WTC11 (cell line): ENCODE measurements at places on chromosomes 3 and 15. TPM values are rescaled to one million over a fixed set of nuclear protein-coding genes. Genes with fewer than 3 reads are reported as not detected.

DNA sequence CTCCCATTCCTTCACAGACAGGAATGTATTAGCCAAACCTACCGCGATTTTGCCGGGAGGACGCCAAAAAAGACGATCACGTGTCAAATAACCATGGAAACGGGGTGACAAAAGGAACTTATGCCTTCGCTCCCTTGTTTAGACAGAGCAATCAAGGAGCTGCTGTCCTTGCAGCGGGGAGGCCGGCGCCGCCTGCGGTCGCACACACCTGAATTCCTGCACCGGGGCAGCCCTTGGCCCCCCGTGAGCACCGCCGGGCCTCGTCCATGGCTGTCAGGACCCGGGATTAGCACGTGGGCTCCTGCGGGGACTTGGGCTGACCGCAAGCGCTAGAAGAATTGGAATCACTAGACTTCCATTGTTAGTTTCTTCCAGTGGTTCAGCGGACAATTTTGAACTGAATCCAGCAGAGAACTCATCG lies 193.1 kb downstream of the SHQ1 start:
- DNase-seq = peak; percentile 77

DNA sequence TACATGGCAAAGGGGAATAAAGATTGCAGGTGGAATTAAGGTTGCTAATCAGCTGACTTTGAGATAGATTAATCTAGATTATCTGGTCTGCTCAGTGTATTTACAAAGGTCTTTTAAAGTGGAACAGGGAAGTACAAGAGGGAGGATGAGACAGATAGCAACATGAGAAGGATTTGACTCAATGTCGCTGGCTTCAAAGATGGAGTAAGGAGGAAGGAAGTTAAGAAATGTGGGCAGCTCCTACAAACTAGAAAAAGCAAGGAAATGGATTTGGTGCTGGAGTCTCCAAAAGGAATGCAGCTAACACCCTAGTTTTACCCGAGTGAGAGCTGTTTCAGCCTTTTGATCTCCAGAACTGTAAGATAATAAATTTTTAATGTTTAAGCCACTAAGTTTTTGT lies 180.7 kb upstream of the TTC14 start:
- DNase-seq = no peak

NCEH1 gene
- total RNA-seq = 2.6 to 4.5 TPM (median 3.3 TPM) in 3 replicates

DNA sequence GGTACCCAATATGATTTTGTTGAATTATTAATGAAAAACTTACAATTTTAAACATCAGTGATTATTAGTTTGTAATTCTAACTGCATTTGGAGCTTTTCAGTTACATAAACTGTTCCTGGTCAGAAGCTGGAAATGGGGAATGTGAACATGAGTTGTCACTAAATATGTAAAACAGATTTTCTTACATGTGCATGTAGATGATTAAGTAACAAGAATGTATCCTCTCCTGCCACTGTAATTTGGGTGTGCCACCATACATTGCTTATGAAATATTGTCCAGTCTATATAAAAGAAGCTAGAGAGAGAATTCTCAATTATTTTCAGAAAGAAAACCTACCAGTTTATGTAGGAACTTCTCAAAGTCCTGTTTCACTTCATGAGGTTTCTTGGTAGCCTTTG lies 91.6 kb upstream of the FGF7 start:
- no peak for DNase-seq

DNA sequence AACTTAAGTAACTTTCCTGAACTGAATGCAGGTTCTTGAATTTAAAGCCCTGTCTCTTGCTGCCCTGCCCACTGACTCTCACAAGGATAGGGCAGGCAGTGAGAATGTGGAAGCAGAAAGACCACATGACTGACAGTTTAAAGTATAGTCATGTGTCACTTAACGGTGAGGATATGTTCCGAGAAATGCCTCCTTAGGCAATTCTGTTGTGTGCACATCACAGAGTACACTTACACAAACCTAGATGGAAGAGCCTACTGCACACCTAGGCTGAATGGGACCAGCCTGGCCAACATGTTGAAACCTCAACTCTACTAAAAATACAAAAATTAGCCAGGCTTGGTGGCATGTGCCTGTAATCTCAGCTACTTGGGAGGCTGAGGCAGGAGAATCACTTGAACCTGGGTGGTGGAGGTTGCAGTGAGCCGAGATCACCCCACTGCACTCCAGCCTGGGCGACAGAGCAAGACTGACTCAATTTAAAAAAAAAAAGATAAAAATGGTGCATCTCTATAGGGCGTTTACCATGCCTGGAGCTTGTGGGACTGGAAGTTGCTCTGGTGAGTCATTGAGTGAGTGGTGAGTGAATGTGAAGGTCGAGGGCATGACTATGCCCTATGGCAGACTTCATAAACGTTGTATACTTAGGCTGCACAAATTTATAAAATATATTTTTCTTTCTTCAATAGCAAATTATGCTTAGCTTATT lies 18.9 kb upstream of the COPG1 start:
- DNase-seq = no peak

GRCh38 chr15:42182961-42183360 lies 25.1 kb downstream of the VPS39 start:
- no peak for DNase-seq

DNA sequence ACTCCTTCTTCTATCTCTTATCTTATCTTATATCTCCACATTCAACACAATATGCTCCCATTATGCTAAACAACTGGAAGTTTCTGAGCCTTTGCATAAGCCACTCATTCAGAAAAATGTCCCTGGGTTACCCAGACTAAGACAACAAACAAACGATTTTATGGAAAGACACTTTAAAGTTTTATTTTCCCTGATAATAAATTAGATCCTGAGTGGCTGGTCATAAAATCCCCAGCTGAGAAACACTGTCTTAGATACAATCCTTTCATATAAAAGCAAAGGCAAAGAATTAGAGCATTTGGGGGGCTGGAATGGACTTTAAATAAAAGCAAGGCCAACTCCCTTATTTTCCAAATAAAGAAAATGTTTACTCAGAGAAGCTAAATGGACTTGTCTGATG lies 322.3 kb downstream of the GBE1 start:
- no peak for DNase-seq

STRA6 gene
- total RNA-seq = 20.1 to 23.2 TPM (median 21.7 TPM) in 3 replicates

RASL12 gene
- total RNA-seq = 5.6 to 6.8 TPM (median 6.5 TPM) in 3 replicates

DNA sequence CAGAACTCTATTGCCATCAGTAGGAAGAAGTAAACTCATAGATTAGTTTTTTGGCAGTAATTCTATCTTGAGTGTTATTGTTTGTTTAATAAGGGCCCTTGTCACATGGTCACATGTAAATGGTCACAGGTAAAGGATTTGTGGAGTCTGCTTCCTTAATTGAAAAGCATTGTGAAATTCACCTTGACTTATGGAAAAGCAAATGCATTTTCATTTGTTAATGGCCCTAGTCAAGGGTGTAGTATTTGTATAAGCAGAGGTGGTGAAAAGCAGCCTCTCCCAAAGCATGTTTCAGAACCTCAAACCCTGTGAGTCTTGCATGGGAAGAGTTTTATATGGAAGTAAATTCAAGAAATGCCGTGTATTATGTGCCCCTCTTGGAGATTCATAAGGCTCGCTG lies 197.5 kb upstream of the NR2E3 start:
- DNase-seq = no peak

- DNase-seq = no peak
These were observed 355.0 kb downstream of the ERC2 start for GRCh38 chr3:56113231-56113630.

GRCh38 chr15:48553559-48553958 lies 92.0 kb downstream of the FBN1 start:
- DNase-seq = no peak

A4GNT gene
- total RNA-seq = not detected in 3 replicates

DNA sequence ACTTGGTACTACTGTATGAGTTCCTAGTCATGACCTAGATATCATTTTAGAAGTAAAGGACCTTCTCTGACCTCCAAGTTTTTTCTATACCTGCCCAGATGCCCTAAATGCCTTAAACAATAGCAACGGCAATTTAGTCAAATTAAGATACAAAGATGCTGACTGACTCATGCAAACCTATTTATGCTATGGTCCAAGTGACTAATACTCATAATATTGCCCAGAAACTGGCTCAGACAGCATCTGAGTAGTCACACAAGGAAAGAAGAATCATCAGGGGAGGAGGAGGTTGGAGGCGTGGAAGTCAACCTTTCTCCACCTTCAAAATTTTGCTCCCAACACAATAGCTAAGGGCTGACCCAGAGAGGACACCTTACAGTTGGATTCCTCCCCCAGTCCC lies 6.8 kb downstream of the FYCO1 start:
- no peak for DNase-seq

DNA sequence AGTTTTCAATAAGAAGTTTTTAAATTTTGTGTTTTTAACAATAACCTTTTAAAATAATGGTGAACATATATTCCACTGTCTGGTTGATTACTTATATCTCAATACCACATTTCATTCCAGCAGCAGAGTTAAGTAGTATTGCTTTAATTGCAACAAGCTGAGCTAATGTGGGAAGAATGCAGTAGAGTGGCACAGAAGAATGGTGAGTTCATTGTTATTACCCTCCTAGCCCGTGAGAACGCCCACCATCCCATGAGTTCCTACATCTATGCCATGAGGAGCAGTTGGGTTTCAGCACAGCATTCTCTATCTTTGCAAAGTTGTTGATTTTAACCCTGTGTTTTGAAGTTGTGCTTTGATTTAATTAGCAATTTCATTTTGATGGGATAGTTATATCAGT lies 17.8 kb upstream of the NR2E3 start:
- no peak for DNase-seq

- DNase-seq = no peak
These were observed 54.5 kb upstream of the DCBLD2 start for GRCh38 chr3:98956008-98956407.

GRCh38 chr15:38253351-38253781 lies 730 bp downstream of the SPRED1 start:
- no peak for DNase-seq
